ENCODE measurements at places on chromosomes 4 and X.

- DNase-seq: no peak
Observed at GRCh38 chr4:94298725-94299252, 43.8 kb downstream of the HPGDS start.

DNA sequence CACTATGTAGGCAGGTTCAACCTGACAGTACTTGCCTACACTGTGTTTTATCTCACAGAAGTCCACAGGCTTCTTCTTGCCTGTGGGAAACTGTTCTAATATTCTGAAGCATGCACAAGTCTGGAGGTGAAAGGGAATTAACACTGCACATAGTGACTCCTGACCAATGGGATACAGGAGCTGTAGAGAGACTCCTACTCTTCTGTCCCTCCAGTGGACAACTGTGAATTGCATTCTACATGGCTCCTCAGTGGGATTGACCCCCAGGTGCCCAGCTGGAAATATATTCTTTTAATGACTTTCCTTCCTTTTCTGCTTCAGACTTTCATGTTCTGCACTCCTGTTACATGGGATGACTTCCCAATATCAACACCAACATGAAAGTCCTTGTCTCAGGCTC is 8.2 kb upstream of the YIPF6 start:
- no peak for DNase-seq

DNA sequence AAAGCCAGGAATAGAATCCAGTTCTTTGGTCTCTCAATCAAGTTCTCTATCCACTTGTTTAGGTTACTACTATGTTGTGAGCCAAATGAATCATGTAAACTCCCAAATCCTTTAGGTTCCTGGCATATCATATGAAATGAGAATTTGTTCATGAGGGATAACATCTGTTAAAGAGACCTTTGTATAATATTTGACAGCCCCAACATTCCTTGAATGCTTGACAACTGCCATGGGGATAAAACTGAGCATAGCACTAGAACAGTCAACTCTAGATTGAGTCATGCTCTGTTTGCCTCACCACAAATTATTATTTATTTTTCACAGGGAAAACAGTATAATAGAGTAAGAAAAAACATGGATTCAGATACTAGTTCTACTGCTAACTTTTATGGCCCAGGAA is 93.3 kb downstream of the NAA11 start:
- DNase-seq: no peak

- DNase-seq: no peak
Observed at GRCh38 chr4:60805500-60806313, 394.4 kb upstream of the ADGRL3 start.

DNA sequence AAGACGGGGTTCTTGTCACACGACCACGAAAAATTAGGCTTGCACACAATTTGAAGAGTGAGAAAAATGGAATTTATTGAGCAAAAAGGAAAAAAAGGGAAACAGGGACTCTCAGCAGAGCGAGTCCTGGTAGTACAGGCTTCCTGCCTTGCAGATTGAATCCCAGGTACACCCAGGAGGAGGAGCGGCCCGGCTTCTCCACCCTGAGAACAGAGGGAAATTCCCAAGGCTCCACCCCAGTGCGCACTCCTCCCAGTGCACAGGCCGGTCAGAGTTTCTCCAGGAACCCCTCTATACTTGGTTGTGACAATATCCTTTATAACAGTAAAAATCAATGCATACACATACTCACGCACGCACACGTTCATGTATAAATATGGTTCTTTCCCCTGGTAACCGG is 22.0 kb downstream of the SLC4A4 start:
- DNase-seq: no peak

Measured in CD4-positive, alpha-beta T cell treated with Interleukin-4 for 1 hour (primary cell).